ENCODE measurements at places on chromosomes 6 and 20.

GRCh38 chr6:147891671-147892070 lies 383.2 kb downstream of the SAMD5 start:
- DNase-seq = no peak

GRCh38 chr20:31713312-31714273 lies 9.1 kb downstream of the BCL2L1 start:
- no peak for DNase-seq

DNA sequence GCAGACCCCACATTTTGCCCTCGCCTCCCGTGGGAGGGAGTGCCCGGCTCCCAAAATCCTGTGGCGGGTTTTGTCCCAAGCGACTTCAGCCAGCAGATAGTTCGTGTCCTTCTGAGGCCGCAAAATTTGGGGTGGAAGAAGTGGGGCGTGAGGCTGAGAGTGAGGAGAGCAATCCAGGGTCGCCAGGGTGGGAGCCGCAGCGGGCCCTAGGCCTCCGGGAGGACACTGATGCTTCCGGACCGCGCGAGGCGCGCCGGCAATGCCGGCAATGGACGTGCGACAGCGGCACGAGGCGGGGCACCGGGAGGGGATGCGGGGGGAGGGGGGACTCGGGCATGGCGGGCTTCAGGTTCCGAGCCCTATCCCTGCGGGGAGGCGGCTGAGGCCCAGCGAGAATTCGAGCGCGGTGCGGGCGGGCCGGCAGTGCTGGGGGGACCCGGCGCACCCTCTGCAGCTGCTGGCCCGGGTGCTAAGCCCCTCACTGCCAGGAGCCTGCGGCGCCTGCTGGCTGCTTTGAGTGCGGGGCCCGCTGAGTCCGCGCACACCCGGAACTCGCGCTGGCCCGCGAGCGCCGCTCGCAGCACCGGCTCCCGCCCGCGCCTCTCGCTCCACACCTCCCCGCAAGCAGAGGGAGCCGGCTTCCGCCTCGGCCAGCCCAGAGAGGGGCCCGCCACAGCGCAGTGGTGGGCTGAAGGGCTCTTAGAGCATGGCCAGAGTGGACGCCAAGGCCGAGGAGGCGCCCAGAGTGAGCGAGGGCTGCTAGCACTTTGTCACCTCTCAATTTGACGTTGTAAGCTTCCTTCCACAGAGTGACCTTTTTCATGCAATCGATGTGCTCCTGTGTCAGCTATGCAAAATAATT lies 143.8 kb downstream of the LPA start:
- no peak for DNase-seq

- no peak for DNase-seq
Measured at GRCh38 chr20:17012546-17013226, 214.2 kb upstream of the PCSK2 start.

- DNase-seq = no peak
Measured at GRCh38 chr6:159357211-159357915, 188.2 kb downstream of the FNDC1 start.
